ENCODE measurements at places on chromosomes 12 and 14. TPM values are rescaled to one million over a fixed set of nuclear protein-coding genes. Genes with fewer than 3 reads are reported as not detected.

The WNT1 gene
- 5.9 TPM for total RNA-seq

The NYNRIN gene
- total RNA-seq = not detected

The MOK gene
- total RNA-seq = 3.6 TPM

The PDE3A gene
- total RNA-seq = not detected

The ACYP1 gene
- total RNA-seq = 5.3 TPM

The PLEKHD1 gene
- 0.46 TPM for total RNA-seq

The KRT73 gene
- 8.1 TPM for total RNA-seq

The KLHL28 gene
- total RNA-seq = 49.0 TPM

The ADIPOR2 gene
- total RNA-seq = 19.4 TPM

The THAP2 gene
- 23.7 TPM for total RNA-seq

The TAMALIN gene
- total RNA-seq = 632 TPM

The SLC5A8 gene
- not detected for total RNA-seq

The KCNK10 gene
- total RNA-seq = not detected

The LYSET gene
- 2.4 TPM for total RNA-seq

The PAX9 gene
- not detected for total RNA-seq

The ACOT6 gene
- total RNA-seq = not detected

The MYF5 gene
- not detected for total RNA-seq

The CCDC197 gene
- total RNA-seq = not detected

The LMNTD1 gene
- not detected for total RNA-seq

The TROAP gene
- 0.49 TPM for total RNA-seq

The CEP83 gene
- 11.2 TPM for total RNA-seq

The OAS2 gene
- 9.2 TPM for total RNA-seq

The IL31 gene
- total RNA-seq = not detected

The KRT82 gene
- total RNA-seq = not detected

The ADGRD1 gene
- not detected for total RNA-seq

The IQSEC3 gene
- 4.4 TPM for total RNA-seq

The DDHD1 gene
- 40.1 TPM for total RNA-seq

Measured in CD8-positive, alpha-beta T cell (primary cell).